Left cardiac atrium (tissue), 4 donors: ENCODE measurements at places on chromosomes 4 and X.
A peak's percentile ranks its signal among the peaks of the same experiment; 100 is the strongest.

DNA sequence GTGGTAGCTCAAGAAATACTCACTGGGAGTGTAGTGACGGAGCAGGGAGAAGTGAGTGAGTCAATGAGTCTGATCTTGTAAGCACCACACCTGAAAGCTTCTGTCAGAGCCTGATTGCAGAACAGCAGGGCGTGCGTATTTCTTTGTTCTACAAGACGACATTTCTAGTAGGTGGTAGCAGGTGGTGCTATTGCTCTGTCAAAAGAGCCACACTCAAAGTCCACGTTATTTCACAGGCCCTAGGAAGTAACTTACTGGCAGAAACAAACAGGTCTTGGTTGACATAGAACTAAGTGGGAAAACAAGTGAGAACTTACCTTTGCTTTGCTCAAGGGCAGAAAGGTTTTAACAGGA, 46.4 kb upstream of the SPRY1 start:
- no peak for DNase-seq

DNA sequence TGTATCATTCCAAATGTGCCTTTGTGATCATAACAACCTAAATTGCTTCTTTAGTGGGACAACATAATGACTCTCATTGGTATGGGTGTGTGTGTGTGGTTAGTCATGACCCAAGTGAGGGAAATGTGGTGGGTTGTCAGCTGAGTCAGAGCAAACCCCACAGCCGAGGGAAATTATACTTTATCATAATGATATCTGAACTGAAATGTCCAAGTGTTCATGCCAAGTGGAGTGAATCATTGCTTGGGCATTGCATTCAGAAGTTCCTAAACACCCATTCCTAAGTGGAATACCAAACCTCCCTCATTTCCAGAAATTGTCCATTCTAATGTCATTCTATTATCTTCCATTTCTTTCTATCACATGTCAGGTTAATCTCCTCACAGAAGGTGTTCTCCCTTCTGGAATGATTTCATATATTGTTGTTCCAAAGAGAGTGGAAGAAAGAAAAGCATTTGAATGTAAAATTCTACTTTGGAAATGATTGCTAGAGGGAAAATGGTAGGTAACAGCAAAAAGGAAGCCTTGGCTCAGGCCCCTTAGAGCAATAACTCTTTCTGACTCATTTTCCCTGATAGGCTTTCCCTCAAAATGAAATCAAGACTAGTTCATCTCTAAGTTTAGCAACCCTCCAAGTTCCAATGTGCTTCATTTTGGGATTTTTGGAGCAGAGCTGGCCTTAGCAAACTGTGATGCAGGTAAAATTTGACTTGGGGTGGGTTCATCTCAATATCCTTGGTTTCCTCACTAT, 230.7 kb upstream of the KCNIP4 start:
- DNase-seq: no peak

GRCh38 chr4:87211249-87211952, 9.0 kb downstream of the KLHL8 start:
- no peak for DNase-seq

DNA sequence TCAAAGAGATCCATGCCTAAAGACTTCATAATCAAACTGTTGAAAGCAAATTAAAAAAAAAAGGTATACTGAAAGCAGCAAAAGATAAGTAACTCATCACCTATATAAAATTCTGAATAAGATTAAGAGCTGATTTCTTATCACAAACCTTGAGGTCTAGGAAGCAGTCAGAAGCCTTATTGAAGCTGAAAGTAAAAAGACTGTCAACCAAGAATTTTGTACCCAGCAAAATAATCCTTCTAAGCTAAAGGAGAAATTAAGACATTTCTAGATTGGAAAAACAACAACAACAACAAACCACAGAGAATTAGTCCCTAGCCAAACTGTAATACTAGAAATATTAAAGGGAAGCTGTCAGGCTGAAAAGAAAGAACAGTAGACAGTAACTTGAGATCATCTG, 622.9 kb downstream of the PCDH7 start:
- no peak for DNase-seq

GRCh38 chrX:10177601-10178000, 20.8 kb downstream of the CLCN4 start:
- no peak for DNase-seq

- no peak for DNase-seq
Measured at GRCh38 chr4:87088186-87088585, 132.2 kb downstream of the KLHL8 start.

DNA sequence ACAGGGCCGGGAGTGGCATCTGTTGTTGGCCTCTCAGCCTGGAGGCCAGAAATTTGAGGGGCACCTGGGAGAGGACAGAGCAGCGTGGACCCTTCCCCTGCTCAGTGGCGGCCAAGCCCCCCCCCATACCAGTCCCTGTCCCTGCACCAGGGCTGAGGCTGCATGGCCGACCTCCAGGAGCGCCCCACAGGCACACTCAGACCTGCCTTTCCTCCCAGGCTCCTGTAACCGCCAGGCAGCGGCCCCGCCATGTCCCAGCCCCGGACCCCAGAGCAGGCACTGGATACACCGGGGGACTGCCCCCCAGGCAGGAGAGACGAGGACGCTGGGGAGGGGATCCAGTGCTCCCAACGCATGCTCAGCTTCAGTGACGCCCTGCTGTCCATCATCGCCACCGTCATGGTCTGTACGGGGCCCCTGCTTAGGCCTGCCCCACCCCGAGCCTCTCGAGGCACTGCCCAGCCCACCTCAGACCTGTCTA, 15.3 kb downstream of the TMEM175 start:
- no peak for DNase-seq

DNA sequence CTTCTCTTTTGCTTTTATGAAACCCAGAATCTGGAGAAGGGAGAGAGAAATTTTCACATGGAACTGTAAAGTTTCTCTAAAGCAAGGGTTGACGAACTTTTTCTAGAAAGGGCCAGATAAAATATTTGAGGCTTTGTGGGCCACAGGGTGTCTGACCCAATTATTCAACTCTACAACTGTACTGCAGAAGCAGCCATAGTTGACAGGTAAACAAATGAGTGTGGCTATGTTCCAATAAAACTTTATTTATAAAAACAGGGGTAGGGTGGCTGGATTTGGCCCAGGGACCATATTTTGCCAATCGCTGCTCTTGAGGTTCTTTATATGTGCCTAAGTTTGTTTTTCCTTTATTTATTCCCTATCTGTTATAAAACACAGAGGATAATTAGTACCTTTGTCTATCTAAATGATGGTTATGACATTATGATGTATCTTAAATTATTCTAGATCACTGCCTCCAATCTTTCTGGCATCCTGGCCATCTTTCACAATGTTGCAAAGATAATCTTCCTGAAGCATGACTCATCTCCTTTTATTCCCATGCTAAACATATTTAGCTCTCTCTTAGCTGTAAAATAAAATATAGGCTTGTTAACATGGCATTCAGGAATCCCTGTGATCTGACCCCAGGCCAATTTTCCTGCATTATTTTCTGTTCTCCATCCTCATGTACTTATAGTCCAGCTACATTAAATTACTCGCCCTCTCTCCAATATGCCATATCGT, 106.8 kb upstream of the CBLL2 start:
- DNase-seq: no peak

- DNase-seq: no peak
Measured at GRCh38 chrX:37509349-37509748, 62.1 kb upstream of the LANCL3 start.

GRCh38 chr4:113760094-113760794, 1.3 kb downstream of the CAMK2D start:
- DNase-seq: peak; percentile 41
